ENCODE measurements at places on chromosomes 3 and 15.

GRCh38 chr3:146300768-146301167 lies 49.9 kb upstream of the PLSCR4 start:
- no peak for DNase-seq

DNA sequence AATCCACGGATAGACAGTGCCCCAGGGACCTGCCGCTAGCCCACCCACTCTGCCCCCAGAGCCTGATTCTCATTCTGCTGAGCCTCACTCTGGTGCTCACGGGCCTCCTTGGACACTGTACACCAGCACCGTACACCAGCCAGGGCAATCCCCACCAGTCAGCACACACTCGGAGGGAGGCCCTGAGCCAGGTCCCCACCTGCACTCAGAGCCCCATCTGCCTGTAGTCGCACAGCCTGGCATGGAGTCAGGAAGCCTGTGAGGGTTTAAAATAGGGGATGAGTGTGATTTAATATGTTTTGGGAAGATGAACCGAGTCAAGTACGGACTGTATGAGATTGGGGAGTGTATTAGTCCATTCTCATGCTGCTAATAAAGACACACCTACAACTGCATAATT lies 223.0 kb downstream of the SLCO3A1 start:
- DNase-seq = no peak

DNA sequence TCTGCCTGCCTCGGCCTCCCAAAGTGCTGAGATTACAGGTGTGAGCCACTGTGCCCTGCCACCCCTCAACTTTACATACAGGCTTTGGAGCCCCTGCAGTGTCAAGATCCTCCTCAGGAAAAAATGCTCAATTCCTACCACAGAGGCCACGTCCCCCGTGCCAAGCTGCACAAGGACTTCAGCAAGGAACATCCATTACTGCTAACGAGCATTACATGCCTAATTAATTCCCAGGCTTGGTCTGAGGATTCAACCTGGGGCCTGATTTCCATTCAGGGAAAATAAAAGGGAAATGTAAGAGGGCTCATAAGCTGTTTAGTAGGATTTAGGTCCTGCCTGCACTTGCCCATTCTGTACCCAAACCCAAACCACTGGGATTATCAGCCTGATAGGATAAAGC lies 161.4 kb downstream of the RAB11A start:
- no peak for DNase-seq

GRCh38 chr3:188747489-188747888 lies 424.3 kb upstream of the TPRG1 start:
- DNase-seq = no peak

- DNase-seq = no peak
Observed at GRCh38 chr3:62602129-62602770, 228.9 kb upstream of the FEZF2 start.

DNA sequence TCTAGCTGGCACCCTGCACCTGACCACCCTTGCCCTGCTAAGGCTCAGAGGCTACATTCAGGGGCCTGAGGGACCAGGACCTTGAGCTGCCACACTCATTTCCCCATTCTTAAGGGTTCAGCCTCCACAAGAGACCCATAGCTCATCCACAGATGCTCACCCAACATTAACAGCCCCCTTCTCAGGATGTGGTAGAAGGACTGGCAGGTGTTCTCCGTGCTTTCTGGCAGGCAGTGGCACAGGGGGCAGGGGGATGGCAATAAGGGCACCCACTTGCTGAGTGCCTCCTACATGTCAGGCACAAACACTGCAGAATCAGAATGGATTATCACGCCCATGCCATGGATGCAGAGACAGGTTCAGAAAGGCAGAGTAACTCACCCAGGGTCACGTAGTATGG lies 9.4 kb downstream of the MAPKAPK3 start:
- DNase-seq = no peak

- no peak for DNase-seq
Observed at GRCh38 chr15:96838081-96838480, 507.6 kb downstream of the NR2F2 start.

- no peak for DNase-seq
Observed at GRCh38 chr15:31390029-31390428, 63.4 kb downstream of the KLF13 start.

DNA sequence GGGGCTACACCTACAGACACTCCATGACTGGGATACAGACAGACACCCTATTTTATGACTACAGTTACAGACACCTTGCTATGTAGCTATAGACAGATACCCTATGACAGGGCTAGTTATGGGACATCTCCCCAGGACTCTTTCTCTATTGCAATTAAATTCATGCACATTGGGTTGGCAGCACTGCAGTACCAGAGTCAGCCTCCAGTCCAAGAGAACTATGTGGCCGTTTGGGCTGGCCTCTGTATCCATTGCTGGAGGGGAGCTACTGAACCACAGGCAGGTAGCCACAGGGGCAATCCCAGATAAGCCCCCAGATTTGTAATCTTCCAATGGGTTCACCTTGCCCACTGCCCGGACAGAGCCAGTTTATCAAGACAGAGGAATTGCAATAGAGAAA lies 108.4 kb upstream of the SPATA16 start:
- DNase-seq = no peak

GRCh38 chr3:129016720-129017483 lies 15.8 kb downstream of the EFCC1 start:
- DNase-seq = no peak

DNA sequence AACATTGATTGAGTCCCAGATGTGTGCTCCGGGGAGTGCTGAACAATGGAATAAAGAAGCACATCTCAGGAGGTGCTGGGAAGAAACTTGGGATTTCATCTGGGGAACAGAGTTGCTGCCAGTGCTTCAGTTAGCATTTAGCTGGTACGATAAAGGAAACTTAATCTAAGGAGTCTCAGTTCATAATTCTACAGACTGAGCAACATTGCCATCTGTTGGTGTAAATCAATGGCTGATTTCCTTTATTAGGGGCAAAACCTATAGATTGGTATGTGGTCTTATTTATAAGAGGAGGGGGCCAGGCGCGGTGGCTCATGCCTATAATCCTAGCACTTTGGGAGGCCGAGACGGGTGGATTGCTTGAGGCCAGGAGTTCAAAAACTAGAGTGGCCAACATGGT lies 8.9 kb downstream of the MKRN2OS start:
- no peak for DNase-seq

DNA sequence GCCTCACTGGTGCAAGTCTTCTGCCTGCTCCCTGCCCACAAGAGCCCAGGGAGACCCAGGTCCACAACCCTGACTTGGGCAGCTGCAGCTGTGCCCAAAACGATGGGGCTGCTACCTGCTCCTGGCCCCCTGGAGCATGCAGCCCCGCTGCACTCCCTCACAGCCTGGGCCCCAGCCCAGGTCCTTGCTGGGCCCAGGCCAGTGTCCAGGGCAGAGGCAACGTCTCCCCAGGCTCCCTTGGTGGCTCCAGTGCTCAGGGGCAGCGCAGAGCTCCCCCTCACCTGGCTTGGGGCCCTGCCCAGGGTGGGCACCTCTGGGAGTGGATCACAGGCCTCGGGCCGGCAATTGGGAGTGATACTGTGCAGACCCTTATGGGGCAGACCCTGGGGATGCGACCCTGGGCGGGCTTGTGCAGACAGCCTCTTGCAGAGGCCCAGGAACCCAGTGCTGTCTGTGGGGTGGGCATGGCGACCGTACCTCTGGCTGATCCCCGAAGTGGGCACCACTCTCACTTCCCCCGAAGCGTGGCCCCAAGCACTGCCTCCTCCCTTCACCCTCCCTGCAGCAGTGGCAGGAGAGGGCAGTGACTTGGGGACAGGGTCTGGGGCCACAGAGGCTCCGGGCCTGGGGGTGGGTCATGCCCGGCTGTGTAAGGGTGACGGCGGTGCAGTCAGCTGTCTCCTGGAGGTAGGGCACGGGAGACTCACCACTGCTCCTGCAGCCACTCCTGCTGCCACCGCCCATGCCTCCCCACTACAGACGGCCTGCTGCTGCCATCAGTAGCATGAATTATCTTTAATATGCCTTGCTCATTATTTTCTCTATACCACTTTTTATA lies 255.9 kb downstream of the DOCK3 start:
- DNase-seq = no peak

- DNase-seq = no peak
Observed at GRCh38 chr3:174441588-174442301, 417.4 kb upstream of the NAALADL2 start.

- DNase-seq = no peak
Observed at GRCh38 chr3:80247766-80248165, 480.0 kb upstream of the ROBO1 start.

DNA sequence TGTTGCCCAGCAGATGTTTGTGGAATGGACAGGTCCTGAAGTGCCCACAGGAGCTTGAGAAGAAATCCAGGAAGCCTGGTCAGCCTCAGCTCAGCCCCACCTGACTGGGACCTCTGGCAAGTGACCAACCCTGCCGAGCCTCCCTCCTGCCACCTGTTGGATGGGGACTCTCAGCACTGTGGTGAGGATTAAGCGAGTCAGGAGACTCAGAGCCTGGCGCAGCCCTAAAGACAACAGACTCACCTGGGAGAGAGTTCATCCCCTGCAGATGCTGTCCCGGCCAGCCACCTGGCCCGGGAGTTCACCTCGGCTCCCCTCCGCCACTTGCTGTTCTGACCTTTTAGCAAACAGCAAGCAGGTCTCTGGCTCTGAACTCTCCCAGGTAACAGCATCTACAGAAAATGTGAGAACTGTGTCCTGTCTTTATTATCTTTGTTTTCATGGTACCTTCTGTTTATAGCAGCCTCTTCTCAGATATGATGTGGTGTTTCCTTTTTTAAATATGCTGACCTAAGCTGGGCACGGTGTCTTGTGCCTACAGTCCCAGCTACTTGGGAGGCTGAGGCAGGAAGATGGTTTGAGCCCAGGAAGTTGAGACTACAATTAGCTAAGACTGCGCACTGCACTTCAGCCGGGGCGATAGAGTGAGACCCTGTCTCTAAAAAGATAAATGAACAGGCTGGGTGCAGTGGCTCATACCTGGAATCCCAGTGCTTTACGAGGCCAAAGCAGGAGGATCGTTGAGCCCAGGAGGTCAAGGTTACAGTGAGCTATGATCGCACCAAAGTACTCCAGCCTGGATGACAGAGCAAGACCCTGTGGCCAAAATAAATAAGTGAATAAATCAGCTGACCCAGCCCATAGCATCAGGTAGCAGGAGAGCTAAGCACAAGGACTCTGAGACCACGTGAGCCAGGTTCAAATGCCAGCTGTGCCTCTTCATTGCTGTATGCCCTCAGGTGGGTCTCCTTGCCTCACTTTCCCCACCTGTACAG lies 32.4 kb upstream of the SLC6A6 start:
- no peak for DNase-seq

DNA sequence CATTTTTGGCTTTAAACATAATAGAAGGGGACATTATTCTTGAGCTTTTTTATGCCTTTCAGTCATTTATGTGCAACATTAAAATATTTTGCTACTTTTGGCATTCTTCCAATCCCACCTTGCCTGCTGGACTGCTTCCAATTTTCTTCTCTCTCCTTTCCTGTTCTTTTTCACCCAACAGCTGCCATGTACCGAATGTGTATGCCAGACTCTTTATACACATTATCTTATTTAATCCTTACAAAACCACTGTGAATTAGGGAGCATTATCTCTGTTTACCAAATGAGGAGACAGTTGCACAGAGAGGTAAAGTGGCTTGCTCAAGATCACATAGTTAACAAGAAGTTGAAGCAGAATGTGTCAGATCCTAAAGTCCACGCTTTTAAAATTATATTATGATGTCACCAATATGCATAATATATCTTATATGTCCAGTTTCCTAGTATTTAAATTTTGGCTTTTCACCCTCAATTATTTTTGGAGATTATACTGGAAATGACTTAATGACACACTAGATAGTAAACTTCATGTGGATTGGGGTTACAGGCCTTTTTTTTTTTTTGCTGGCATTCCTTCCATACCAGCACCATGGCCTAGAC lies 231.5 kb downstream of the THRB start:
- DNase-seq = no peak

DNA sequence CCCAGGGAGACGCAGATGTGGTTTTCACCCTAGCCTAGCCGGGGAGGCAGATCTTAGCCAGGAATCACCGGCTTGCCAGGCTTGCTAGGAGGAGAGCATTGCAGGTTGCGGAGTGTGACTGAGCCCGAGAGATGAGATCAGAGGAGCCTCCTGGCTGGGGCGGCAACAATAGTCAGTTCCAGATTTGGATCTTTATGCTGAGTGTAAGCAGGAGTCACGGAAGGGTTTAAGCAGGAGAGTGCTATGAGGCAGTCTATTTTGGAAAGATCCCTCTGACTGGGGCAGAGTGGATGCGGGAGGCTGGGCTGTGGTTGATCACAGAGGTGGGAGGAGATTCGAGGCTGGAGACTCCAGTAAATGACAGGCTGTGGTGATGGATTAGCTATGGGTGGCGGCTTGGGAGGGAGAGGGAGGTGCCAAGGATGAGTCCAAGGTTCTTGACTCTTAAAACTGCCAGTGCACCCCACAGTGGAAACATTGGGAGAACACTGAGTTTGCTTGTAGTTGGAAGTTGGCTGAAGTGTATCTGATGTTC lies 10.4 kb upstream of the BAHD1 start:
- no peak for DNase-seq

DNA sequence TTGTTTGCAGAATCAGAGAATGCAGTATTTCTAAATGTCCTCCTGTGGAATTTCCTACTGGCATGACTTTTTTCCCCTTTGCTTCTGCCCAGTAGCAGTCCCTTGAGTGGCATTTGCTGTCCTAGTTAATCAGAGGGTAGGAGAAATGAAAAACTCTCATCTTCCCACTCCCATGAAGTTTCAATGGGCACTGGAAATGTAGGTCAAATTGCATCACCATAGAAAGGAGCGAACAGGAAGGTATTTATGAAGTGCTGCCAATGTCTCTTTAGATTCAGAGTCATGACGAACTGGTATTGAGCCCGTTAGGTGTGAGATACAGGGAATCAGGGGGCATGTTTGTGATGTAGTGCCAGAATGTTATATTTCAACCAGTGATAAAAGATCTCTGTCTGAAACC lies 23.2 kb downstream of the ATXN7 start:
- no peak for DNase-seq

GRCh38 chr15:99593070-99593469 lies 27.3 kb downstream of the MEF2A start:
- DNase-seq = no peak

DNA sequence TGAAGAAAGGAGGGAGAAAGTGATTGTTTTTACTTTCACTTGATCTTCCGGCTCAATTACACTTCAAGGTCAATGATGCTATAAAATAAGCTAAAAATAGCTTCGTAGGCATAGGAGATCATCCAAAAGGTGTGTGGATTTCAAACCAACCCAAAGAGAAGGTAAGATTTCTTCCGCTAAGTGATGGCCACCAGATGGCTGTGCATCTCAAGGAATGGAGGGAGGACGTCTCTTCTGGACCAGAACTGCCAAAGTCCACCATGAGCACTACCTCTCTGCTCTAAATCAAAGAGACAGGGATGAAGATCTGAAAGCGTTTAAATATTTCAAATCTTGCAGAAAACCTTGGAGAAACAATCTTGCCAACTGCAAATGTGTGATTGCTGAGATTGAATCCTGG lies 199.1 kb upstream of the ZPLD1 start:
- DNase-seq = no peak

GRCh38 chr15:96346409-96346970 lies 16.0 kb downstream of the NR2F2 start:
- DNase-seq = no peak
